ENCODE measurements at places on chromosomes 5 and 9. TPM values are rescaled to one million over a fixed set of nuclear protein-coding genes. Genes with fewer than 3 reads are reported as not detected.

DNA sequence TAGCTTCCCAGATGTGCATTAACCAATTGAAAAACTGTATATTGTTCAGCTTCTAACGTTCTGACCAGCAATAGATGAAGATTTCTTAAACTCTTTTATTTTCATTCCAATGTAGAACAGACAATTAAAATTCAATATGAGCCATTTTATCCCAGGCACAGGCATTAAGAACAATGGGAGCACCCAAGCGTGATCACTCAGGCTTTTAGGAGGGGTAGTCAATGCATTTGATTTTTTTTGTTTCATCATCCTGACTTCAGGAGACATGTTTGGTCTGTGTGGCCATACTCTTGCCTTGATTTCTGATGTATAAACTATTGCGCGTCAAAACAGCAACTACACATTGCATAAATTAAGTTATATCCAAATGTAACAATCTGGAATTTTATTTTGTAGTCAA lies 653.0 kb upstream of the RORB start:
- DNase-seq: no peak

GRCh38 chr9:90826326-90827020 lies 24.9 kb downstream of the SYK start:
- DNase-seq: no peak

DNA sequence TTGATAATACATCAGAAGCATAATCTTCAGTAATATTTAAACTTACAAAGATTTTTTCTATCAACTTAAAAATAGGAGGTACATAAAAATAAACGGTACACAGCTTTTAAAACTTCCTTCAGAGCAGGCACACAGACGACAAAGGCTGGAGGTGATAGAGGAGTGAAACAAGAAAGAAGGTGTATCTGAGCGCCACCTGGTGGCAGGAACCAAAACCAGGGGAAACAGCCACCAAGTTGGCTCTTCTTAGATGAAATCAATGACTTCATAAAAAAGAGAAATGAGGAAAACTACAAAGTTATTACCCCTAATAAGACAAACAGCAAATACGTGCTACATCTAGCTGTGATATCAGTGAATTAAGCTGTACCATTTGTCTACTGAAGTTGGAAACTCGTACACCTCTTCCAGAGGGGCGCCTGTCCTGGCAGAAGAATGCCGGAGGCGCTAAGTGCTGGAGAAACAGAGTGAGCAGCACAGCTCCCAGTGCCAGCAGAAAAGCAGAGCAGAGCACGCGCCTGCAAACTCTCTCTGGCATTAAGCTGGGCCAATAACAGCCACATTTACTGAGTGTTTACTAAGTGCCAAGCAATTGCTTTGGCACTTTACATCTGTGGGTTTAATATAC lies 85.9 kb downstream of the SETX start:
- DNase-seq: peak; percentile 23

PAPPA gene
- total RNA-seq: 208 TPM

F2RL2 gene
- 26.0 TPM for total RNA-seq

FREM1 gene
- total RNA-seq: 0.31 TPM

IFNA6 gene
- not detected for total RNA-seq

Measured in astrocyte (in vitro differentiated cells and primary cell).